ENCODE measurements at places on chromosomes 16 and 17.

GRCh38 chr17:3804503-3804931 is 3.5 kb upstream of the ITGAE start:
- DNase-seq = no peak

DNA sequence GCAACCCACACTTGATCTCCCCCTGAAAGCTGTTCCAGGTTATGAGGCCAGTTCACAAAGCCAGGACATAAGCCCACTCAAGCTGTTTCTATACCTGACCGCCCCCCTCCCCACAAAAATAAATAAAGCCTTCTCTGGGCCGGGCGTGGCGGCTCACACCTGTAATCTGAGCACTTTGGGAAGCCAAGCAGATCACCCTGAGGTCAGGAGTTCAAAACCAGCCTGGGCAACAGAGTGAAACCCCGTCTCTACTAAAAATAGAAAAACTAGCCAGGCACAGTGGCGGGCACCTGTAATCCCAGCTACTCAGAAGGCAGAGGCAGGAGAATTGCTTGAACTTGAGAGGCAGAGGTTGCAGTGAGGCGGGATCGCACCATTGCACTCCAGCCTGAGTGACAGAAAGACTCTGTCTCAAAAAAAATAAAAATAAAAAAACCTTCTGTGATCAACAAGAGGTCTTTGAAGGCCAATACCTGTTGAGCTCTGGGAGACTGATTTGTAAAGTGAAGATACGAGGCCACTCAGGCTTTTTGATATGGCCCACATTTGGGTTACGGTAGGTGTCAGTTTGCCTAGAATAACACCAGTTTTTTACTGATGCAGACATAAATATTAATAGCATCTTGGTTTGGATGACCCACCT is 2.2 kb downstream of the KDM8 start:
- DNase-seq = no peak

DNA sequence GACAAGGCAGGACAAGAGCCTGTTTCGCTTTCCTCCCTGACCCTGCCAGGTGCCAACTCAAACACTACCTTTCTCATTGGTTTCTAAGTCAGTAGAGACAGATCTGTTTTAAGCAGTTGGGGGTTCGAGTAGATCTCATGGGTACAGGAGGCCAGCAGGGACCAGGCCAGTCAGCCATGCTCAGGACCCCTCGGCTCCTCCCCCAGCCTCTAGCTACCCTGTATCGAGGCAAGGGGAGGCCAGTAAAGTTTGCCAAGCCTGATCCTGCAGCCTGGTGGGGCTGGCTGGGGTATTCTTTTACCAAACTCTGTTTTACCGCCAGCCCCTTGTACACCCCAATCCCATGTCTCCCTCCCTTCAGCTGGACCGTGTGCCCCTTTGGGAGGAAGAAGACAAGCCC is 26.6 kb downstream of the OR1D5 start:
- DNase-seq = no peak

DNA sequence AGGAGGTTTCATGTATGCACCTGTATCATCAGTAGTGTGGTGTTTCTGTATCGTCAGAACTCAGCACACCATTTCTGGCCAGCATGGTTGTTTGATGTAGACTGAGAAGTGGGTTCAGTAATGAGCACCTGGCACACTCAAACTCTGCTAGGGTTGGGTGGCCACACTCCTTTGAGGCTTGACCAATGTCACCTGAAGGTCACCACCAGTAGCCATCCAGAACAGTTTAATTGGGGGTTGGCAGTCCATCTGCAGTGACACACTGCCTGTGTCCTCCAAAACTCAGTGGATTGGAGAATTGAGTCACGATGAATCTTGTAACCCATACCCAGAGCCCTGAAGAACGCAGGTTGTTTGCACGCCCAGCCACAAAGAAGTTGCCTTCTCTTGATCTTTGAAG is 86.8 kb upstream of the HSBP1 start:
- no peak for DNase-seq

- DNase-seq = no peak
Measured at GRCh38 chr16:72836181-72836580, 211.7 kb downstream of the ZFHX3 start.
